Vein endothelial cell (primary cell): ENCODE measurements at places on chromosomes 3 and 15. TPM values are rescaled to one million over a fixed set of nuclear protein-coding genes. Genes with fewer than 3 reads are reported as not detected.

The CCDC39 gene
- total RNA-seq, result 0.10 TPM in 1 of 2 replicates, not detected in the other

The MED12L gene
- 0.65 and 0.67 TPM in 2 replicates for total RNA-seq

The NPAP1 gene
- total RNA-seq, result not detected in 2 replicates

The TLR9 gene
- under 0.01 TPM in 1 of 2 replicates, not detected in the other for total RNA-seq

The CNTN3 gene
- under 0.01 TPM in 1 of 2 replicates, not detected in the other for total RNA-seq

The STRC gene
- not detected in 2 replicates for total RNA-seq

The ADGRG7 gene
- not detected in 2 replicates for total RNA-seq

The LRRC2 gene
- total RNA-seq, result 0.10 and 0.98 TPM in 2 replicates
